Activated CD4-positive, alpha-beta T cell treated with anti-CD3 and anti-CD28 coated beads, Interleukin-2, amount 50 U/mL, for 24 hours (primary cell): ENCODE measurements at places on chromosomes 13 and 19.

DNA sequence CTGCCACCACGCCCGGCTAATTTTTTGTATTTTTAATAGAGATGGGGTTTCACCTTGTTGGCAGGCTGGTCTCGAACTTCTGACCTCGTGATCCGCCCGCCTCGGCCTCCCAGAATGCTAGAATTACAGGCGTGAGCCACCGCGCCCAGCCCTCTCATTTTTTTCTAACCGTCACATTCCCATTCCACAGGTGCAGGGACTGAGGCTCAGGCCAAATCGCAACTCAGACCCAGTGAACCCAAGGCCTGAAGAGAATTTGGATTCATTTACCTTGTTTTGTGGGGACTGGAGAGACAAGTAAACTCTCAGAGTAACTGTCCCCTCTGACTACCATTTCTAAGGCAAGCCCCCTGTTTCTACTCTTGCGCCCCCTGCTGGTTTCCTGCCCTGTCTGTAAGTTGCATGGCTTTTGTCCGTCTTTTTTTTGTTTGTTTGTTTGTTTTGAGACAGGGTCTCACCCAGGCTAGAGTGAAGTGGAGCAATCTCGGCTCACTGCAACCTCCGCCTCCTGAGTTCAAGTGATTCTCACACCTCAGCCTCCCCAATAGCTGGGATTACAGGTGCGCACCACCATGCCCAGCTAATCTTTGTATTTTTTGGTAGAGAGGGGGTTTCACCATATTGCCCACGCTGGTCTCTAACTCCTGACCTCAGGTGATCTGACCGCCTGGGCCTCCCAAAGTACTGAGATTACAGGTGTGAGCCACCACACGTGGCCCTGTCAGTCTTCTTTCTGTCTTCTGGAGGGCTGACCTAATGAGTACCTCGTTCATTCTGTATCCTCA is 2.3 kb upstream of the STRN4 start:
- peak; percentile 62 for DNase-seq

DNA sequence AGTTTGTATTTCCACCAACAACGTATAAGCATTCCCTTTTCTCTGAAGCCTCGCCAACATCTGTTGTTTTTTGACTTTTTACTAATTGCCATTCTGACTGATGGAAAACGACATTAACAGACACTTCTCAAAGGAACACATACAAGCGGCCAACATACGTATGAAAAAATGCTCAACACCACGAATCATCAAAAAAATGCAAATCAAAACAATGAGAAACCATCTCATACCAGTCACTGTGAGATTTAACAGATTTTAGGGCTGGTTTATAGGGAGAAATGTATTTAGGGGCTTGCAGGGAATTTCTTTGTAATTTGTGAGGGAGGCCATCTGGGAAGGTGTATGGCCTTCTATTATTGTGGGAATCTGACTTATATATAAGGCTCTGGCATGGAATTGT is 2.8 kb upstream of the DZIP1 start:
- DNase-seq: no peak

- DNase-seq: no peak
These were observed 335.7 kb downstream of the DCT start for GRCh38 chr13:94143624-94144350.

GRCh38 chr19:34124828-34125227 is 47.5 kb upstream of the LSM14A start:
- no peak for DNase-seq

DNA sequence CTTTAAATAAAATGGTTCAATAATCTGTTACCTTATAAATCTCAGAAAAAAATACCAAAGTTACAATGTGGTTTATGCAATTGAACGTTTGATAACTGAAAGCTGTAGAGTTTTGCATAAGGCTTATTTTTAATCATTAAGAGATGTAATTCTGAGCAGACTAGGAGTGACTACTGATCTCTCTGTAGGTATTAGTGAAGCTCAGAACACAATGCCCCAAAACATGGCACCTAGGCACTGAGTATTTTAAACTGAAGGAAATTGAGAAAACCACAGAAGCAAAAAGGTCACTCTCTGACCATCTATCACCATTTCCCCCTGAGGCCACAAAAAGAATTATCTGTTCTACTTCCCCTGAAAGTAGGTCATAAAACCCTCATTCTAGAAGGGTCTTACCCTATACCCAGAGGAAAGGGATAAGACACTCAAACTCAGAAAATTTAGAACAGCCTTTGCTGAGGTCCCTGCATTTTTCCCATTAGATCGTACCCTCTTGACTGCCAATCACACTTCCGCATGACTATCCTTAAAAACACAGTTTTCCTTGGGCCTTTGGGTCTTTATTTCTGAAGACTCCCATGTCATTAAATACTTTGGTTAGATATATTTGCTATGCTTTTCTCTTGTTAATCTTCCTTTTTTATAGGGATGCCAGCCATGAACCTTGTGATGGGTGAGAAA is 158.1 kb downstream of the PCDH9 start:
- DNase-seq: no peak

DNA sequence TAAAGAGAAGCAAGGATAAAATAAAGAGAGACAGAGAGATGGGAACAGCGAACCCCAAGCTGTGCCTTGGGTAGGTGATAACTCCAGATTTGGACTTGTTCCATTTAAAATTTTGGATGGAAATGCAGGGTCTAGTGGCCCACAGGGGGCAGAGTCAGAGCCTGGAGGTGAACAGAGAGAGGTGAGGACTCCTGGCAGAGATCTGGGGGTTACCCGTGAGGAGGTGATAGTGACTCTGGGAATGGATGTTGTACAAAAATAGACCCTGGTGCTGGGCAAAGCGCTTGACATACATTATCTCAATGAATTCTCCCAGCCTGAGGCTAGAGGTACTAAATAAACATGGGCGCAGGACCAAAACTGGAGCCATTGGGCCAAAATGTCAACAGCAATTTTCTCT is 14.3 kb upstream of the DHRS12 start:
- no peak for DNase-seq

DNA sequence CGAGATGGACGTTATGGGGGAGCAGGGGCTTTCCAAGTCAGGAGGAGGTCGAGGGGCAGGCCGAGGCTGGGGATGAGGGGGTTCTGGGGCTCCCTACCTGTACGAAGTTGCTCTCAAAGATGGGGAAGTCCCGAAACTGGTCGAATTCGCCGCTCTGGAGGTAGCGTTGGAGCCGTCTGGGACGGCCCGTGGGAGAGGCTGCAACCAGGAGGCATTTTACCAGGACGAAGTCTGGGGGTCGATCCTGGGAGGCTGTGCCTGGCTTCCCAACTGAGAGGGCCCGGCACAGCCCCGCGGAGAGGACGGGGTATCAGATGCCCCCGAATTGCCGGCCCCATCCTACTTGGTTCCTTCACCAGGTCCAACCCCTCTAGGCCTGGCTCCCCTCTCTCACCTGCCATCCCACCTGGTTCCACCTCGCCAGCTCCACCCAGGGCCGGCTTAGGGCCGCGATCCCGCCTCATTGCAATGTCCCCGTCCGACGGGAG is 527 bp upstream of the EMC10 start:
- DNase-seq: no peak

GRCh38 chr13:111519041-111519440 is 198.6 kb downstream of the TEX29 start:
- no peak for DNase-seq
